ENCODE measurements at places on chromosomes 2 and 18.
A peak's percentile ranks its signal among the peaks of the same experiment; 100 is the strongest.

DNA sequence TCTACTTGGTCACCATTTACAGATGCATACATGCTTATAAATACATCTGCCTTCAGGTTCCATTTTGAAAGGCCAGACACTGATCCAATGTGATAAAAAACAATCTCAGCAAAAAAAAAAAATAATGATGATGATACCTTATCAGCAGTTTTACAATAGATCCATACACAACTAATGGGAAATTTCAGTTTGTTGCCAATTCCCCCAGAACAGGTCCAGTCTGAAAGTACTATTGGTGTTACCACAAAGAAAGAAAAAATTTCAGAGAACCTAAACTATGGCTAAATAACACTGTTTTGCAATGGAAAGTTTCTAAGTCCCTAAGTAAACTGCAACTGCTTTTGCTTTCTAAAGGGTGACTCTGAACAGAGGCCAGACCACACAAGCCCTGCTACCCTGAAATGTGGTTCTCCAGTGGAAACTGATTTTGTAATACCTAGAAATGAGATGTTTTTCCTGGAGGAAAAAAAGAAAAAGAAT is 54.1 kb downstream of the LPIN2 start:
- no peaks in the 10 kb centered on the region for H3K36me3 ChIP-seq
- DNase-seq = no peak
- H3K27ac ChIP-seq = no peak overlapping the region
- H3K27me3 ChIP-seq = no peaks in the 10 kb centered on the region
- H3K4me3 ChIP-seq = no peak overlapping the region

GRCh38 chr2:209442939-209443338 is 19.1 kb downstream of the MAP2 start:
- no peak overlapping the region for H3K27ac ChIP-seq
- H3K4me1 ChIP-seq = no peaks in the 10 kb centered on the region
- H3K36me3 ChIP-seq = no peaks in the 10 kb centered on the region

- peaks cover 3% of the 10 kb centered on the region for H3K27me3 ChIP-seq
- peak; percentile 83 for DNase-seq
- H3K27ac ChIP-seq = no peak overlapping the region
- no peaks in the 10 kb centered on the region for H3K36me3 ChIP-seq
- H3K4me1 ChIP-seq = peaks cover 1% of the 10 kb centered on the region
- no peak overlapping the region for H3K4me3 ChIP-seq
These were observed 35.8 kb downstream of the SKOR2 start for GRCh38 chr18:47215554-47216138.

- no peak for DNase-seq
- H3K4me3 ChIP-seq = no peak overlapping the region
- no peaks in the 10 kb centered on the region for H3K27me3 ChIP-seq
- H3K36me3 ChIP-seq = no peaks in the 10 kb centered on the region
These were observed 13.9 kb downstream of the UBE2F start for GRCh38 chr2:237980751-237981150.

DNA sequence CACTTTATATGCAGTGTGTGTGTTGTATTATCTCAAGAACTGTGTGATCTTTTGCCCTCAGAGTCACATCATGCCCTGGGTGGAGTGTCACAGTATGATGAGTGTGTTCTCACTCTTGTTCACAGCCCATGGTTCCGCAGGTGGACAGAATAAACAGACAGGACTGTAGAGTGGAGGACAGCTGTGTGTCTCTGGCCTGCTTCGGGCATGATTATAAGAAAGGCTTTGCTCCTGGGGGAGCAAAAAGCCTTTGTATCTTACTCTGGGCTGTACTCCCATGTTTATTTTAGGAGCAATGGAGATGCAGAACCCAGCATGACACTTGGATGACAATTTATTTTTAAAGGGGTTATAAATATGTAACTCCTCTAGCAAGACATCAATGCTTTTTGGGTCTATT is 371.7 kb upstream of the MEX3C start:
- H3K4me3 ChIP-seq = no peak overlapping the region
- 0 out of 2 replicates have a peak, but pooled peaks cover 5% of the 10 kb centered on the region for H3K27me3 ChIP-seq
- no peaks in the 10 kb centered on the region for H3K36me3 ChIP-seq
- no peaks in the 10 kb centered on the region for H3K4me1 ChIP-seq

DNA sequence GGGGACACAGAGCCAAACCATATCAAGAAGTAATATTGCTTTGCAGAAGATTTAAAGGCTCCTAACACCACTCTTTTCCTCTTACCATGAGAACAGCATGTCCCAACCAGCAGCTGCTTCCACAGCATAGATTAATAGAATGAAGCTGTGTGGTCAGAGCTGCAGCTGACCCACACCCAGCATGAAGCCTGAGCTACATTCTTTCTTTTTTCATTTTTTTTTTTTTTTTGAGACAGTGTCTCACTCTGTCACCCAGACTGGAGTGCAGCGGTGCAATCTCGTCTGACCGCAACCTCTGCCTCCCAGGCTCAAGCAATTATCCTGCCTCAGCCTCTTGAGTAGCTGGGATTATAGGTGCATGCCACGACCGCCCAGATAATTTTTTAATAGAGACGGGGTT is 289.8 kb downstream of the RAD51AP2 start:
- H3K27me3 ChIP-seq = no peaks in the 10 kb centered on the region
- no peak for DNase-seq
- no peak overlapping the region for H3K27ac ChIP-seq
- no peaks in the 10 kb centered on the region for H3K4me1 ChIP-seq
- H3K36me3 ChIP-seq = no peaks in the 10 kb centered on the region

DNA sequence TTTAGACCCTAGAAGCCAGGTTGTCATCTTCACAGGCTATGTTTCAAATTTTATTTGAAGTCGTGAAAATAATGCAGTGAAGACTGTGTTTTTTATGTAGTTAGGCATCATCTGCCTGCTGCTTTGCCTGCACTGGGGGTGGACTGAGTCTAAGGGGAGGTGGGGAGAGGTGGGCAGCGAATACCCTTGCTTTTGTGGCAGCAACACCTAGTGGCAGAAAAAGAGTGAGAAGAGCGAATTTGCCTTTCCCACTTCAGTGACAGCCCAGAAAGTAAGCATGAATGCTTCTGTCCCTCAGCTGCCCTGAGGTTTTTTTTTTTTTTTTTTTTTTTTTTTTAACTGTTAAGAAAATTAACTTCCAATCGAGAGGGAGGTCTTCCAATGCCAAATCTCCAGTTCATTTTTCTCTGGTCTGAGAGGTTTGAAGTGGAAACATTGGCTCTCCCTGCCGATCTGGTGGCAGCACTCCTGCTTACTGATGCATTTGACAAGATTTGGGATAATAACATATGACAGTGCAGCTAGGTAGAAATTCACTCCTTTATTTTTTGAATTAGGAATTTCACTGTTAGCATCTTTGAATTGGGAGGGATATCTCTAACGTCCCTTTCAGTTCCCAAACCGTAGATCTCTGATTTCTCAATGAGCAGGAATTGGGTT is 60.3 kb upstream of the LYPD6B start:
- H3K36me3 ChIP-seq = no peaks in the 10 kb centered on the region
- no peaks in the 10 kb centered on the region for H3K4me1 ChIP-seq
- H3K27me3 ChIP-seq = no peaks in the 10 kb centered on the region
- no peak overlapping the region for H3K27ac ChIP-seq
- H3K4me3 ChIP-seq = no peak overlapping the region

DNA sequence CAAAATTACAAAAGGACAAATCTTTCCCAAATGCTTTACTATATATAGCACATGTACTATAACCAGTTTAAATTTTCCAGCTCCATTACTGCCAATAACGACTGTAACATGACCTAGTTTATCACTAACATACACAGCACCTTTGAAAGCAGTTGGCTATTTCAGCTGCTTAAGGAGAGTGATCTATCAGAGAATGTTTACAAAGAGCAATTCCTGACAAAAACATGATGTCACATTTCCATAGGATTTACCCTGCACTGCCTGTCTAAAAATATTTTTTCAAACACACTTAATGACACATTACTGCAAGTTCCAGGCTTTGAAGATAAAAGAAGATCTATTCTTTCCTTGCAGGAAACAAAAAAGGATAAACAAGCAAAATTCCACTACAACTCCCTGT is 40.6 kb downstream of the ZNF516 start:
- no peaks in the 10 kb centered on the region for H3K36me3 ChIP-seq
- peaks cover 100% of the 10 kb centered on the region for H3K4me1 ChIP-seq
- no peaks in the 10 kb centered on the region for H3K27me3 ChIP-seq
- no peak for DNase-seq
- H3K4me3 ChIP-seq = no peak overlapping the region

DNA sequence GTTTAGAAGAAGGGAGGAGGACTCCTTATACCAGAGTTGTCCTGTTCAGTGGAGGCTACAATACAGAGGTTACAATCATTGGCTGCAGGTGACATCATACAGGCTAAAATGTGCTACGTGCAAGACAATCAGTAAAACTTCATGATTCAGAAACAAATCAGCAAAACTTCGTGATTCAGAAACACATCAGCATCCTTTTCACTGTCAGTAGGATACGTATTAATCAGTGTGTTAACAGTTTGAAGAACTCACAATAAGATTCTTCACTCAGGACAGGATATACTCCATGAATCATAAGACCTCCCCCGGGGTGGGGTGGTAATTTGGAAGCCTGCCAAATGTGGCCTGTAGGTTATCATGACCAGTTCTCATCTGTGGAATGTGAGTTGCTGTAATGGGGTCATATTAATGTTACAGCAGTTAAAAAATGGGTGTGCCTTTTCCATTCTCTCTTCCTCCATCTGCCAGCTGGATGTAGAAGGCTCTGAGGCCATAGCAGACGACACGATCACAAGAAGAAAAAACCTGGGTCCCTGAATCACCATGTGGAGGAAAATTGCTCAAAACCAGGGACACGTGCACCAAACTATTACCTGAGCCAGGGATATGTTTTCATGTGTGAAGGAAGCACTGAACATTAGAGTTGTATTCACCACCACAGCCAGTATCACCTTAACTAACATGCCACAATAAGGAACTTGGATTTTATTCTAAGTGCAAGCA is 134.8 kb upstream of the CREB1 start:
- H3K36me3 ChIP-seq = no peaks in the 10 kb centered on the region
- H3K27ac ChIP-seq = no peak overlapping the region
- H3K4me1 ChIP-seq = no peaks in the 10 kb centered on the region
- no peak overlapping the region for H3K4me3 ChIP-seq
